Transverse colon (tissue), 4 donors: ENCODE measurements at places on chromosomes 12 and 14. TPM values are rescaled to one million over a fixed set of nuclear protein-coding genes. Genes with fewer than 3 reads are reported as not detected.
A peak's percentile ranks its signal among the peaks of the same experiment; 100 is the strongest.

ZNF10 gene
- 13.7 TPM for total RNA-seq

CLEC7A gene
- total RNA-seq = 83.4 TPM

GRCh38 chr12:48973941-48974673, 2.6 kb upstream of the WNT10B start:
- DNase-seq = no peak

- DNase-seq = no peak
Measured at GRCh38 chr12:108394196-108394595, 55.1 kb upstream of the CMKLR1 start.

DNA sequence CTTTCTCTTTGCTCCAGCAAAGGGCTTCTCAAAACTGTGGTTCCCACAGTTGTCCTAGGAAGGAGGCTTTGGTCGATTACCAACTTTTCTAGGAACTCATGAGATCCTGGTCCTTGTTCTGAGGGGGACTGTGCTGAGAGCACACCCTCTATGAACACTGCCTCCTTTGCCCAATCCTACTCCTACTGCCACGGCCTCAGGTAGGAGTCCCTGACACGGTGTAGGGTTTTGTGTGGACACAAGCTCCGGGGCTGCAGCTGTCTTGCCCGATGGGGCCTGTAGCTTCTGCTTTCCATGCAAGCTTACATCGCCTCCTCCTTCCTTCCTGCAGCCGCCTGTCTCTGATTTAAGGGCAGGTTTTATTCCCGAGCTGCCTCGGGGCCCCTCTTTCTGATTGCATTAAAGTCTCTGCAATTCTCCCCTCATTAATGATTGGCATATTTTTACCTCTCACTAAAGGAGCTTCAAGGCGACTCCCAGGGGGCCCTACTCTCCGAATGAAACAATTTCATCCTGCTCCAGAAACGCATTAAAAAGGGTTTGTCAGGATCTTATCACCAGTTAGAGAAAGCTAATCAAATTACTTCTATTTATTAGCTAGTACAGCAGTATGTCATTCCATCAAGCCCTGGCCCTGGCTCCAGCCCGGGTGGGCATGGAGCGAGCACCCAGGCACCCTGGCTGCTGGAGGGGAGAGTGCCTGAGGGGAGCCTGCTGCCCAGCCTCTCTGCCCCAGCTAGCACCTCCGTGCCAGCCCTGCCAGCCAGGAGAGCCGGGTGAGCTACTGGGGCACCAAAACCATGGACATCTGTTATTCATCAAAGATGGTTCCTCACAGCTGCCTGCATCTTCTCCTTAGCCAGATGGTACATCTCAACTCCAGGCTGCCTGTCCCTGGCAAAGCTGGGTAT, 38.0 kb upstream of the ESRRB start:
- no peak for DNase-seq

DNA sequence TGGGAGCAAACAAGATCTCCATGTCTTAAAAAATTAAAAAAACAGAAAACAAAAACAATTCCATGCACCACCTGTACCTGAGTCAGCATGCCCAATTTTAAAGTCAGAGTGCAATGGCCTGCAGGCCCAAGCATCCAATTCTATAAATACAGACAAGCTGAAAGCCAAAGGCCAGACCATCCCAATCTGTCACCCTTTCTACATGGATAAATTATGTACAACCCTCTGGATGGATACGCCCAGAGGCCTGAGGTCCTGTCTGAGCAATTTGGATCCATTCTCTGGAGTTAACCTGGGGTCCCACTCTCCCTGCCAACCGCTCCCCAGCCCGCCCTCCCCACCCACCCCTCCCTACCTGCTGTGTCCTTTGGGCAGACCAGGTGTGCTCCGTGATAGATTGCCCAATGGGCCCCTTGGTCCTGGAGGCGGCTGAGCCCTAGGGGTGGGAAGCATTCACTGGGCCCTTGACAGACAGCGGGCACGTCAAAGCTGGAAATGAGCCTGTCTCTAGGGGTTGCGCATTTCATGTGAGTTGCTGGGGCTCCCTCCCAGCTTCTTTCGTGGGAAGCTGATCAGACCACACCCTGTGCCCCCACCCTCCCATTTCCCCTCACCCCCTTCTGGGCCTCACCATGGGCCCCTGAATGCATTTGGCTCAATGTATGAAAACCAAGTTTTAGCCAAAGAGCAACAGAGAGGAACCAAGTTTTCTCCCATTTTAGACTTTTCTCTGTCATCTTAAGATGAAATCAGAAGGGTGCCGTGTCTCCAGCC, 171.3 kb downstream of the BCL11B start:
- DNase-seq = no peak

- DNase-seq = peak; percentile 43
Measured at GRCh38 chr12:67721248-67721647, 72.7 kb downstream of the DYRK2 start.
